ENCODE measurements at places on chromosomes 7 and 10.

DNA sequence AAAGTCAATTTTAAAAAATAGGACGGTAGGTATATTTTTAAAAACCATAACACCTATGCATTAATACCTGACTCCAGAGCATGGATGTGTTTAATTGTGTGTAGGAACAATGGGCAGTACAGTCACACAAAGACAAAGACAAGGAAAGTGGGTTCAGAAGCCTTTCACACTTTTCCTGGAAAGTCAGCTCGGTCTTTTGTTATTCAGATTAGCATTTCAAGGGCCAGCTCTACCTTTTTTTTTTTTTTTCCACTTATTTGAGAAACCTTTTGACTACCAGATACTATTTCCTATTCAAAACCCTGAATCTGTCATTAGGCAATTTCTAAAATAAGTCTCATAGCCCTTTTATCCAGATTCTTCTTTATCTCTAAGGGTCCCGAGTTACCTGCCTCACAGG lies 401.9 kb downstream of the PARD3 start:
- no peak for DNase-seq

DNA sequence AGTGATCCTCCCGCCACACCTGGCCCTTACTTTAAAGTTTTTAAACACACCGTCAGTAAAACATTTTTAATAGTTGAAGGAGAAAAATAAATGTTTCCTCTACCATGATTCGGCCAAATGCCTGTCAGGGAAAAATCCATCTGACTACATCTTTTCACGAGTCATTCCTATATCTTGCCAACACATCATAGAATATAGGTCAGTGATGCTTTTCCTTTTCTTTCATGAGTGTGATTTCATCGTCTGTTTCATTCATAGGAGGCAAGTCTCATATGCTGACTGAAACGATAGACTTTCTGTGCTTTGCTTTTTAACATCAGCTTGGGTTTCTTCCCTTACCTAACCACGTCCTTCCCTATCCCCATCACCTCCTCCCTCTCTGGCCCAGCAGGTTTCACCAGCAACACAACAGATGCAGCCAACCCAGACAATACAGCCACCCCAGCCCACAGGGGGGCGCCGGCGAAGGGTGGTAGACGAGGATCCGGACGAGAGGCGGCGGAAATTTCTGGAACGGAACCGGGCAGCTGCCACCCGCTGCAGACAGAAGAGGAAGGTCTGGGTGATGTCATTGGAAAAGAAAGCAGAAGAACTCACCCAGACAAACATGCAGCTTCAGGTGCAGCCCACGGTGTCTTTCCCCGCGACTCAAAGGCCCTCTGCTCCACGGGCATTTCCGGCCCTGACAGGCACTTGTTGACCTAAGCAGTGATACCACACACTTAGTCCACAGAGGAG lies 149.2 kb downstream of the TRIL start:
- no peak for DNase-seq

- DNase-seq, result no peak
Measured at GRCh38 chr7:5478568-5479430, 55.2 kb upstream of the TNRC18 start.

DNA sequence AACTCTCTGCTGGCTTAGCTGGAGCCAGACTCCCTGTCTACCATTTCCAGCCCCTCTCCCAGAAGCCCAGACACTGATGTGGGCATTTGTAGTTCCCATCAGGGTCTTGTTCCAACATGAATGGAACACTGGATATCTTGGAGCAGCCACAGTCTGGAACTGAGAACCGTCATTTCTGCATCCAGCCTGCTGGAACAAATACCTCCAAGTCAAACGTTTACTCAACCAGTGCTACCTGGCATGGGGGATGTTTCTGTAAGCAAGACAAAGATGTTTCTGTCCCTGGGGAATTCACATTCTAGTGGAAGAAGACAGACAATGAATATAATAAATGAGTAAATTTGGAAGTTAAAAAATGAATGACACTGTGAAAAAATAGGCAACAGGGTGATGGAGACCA lies 70.8 kb upstream of the ZNF438 start:
- no peak for DNase-seq

DNA sequence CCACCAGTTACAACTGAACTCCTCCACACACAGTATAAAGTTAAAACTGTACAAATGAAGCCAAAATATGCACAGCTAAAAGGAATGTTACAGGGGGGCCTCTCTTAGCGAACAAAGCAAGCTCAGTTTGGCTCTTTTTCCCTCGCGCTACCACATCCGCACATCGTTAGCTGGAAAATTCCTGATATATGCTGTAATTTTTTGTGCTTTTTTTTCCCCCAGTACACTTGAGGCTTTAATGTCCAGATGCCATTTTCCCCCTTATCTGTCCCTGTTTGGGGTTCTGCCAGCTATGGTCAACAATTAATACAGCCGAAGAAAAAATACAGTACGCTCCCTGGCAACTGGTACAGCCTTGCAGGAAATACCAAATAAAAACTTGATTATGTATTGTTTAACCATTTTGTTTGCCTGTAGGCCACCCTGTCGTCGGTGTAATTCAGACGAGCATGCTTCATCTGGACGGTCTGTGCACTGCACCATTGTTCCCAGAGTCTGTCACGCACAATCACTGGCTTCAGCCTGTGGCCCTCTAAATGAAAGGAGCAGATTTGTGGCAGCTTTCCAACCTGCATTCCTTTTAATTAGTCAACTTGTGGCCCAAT lies 108.1 kb upstream of the FAM133B start:
- no peak for DNase-seq
